ENCODE measurements at places on chromosomes 3 and 15.

DNA sequence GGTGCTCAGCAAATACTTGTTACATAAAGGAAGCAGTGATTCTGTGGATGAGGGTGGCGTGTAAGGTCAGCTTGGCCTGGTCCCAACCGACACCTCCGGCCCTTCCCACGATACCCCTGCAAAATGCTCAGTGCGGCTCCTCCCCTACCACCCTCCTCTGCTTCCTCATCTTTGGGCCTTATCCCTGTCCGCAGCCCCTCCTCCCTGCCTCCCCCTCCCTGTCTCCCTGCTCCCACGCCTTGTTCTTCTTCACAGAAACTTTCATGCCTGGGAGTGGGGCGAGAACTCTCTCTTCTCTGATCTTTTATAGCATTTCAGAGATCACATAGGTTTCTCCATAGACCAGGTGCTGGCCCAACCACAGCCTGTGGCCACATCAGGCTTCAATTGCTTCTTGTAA is 75.0 kb upstream of the ATP2B2 start:
- DNase-seq, result no peak

DNA sequence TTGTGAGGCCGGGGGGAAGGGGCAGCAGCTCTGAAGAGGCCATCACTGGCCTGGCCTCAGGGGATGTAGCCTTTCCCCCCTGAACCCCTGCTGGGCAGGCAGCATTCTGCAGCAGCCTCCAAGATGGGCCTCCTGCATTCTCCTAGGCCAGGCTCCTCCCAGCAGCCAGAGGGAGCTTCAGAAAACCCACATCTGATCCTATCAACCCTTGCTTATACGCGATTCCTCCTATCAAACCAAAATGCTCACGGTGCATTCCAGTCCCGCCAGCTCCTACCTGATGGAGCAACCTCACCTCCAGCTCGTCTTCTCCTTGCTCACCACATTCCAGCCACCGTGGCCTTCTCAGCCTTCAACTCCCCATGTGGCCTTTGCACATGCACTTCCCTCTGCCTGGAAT is 85.7 kb downstream of the MEGF11 start:
- DNase-seq, result no peak

GRCh38 chr3:23696842-23697241 is 108.9 kb upstream of the UBE2E1 start:
- no peak for DNase-seq

DNA sequence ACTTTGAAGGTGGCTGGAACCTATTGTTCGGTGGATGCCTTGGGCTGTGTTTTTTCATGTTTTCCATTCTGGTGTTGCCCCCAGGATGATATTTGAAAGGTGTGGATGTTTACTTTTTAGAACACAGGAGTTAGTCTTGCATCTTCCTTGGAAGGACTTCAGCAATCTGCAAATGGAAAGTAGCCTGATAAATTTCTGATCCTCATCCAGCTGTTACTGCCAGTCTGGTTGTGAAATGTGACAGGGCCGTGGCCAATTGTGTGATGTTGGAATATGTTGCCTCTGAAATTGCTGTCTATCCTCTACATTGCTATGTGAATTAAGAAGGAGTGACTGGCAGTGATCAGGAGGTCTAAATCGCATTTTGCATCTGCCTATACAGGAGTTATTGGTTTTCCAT is 382.5 kb upstream of the C2CD4B start:
- no peak for DNase-seq

- DNase-seq, result no peak
Observed at GRCh38 chr3:110198717-110199587, 861.6 kb upstream of the DPPA4 start.

- DNase-seq, result no peak
Observed at GRCh38 chr3:134311265-134311664, 60.6 kb upstream of the RYK start.

GRCh38 chr3:123781138-123781537 is 103.0 kb downstream of the MYLK start:
- no peak for DNase-seq

DNA sequence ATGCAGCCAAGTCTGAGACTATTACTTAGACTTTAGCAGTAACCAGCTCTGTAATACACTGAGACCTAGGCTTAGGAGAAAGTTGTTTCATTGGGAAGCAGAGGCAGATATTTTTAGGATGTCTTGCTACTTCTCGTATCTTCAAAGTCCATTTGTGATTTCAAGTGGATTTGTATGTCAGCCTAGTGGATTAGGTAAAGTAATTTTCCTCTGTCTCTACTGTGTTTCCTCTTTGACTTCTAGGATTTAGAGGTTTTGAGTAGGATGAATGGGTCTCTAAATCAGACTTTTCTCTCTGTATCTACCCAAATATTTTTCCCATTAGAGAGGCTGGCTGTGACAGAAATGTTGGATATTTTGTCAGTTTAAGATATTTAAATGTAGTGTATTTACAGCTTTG is 46.8 kb downstream of the OXSR1 start:
- no peak for DNase-seq

GRCh38 chr3:57983734-57984518 is 24.3 kb upstream of the FLNB start:
- no peak for DNase-seq

- DNase-seq, result no peak
Observed at GRCh38 chr3:49930168-49930690, 618 bp upstream of the MON1A start.

- DNase-seq, result no peak
Observed at GRCh38 chr15:59191855-59192237, 14.8 kb upstream of the LDHAL6B start.

DNA sequence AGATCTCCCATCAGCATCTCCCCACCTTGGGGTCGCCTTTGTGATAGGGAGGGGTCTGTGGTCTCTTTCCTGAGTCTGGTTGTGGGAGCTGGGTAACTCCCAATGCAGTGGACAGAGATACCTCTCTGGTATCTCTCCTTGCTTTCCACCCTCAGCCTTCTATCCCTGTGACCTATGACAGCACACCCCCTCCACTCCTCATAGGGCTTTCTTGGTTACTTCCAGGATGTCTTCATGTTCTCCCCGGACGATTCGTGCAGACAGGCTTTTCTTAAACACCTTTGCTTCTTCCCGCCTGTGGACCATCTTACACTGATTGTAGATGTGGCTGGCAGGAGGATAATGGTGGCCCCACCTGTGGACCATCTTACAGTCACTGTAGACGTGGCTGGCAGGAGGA is 14.2 kb upstream of the NRROS start:
- no peak for DNase-seq

DNA sequence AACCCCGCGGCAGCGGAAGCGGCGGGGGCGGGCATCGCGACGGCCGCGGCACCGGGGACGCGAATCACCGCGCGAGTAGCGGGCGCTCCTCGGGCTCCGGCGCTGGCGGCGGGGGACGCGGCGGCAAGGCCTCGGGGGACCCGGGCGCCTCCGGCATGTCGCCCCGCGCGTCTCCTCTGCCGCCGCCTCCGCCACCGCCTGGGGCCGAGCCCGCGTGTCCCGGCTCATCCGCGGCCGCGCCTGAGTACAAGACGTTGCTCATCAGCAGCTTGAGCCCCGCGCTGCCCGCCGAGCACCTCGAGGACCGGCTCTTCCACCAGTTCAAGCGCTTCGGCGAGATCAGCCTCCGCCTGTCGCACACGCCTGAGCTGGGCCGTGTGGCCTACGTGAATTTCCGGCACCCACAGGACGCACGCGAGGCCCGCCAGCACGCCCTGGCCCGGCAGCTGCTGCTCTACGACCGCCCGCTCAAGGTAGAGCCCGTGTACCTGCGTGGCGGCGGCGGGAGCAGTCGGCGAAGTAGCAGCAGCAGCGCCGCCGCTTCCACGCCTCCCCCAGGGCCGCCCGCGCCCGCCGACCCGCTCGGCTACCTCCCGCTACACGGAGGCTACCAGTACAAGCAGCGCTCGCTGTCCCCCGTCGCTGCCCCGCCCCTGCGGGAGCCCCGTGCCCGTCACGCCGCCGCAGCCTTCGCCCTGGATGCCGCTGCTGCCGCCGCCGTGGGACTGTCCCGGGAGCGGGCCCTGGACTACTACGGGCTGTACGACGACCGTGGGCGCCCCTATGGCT is 675 bp downstream of the RBM15B start:
- no peak for DNase-seq

- DNase-seq, result no peak
Observed at GRCh38 chr3:195866686-195867511, 41.5 kb downstream of the TNK2 start.

DNA sequence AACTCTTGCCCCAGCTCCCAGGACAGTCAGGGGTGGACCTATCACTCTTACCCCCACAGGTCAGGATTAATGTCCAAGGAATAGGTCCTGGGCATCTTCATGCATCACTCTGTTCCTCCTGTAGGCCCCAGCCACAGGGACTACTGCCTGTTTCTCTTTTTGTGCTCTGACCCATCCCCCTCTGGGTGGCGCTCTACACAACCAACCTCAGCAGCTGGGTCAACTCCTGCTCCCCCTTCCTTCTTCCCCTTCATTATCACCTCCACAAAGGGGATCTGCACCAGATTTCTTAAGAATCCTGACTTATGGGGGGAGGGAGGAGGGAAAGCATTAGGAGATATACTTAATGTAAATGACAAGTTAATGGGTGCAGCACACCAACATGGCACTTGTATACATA is 12.2 kb upstream of the TRANK1 start:
- DNase-seq, result no peak

- no peak for DNase-seq
Observed at GRCh38 chr15:68593828-68594532, 15.2 kb downstream of the CORO2B start.

DNA sequence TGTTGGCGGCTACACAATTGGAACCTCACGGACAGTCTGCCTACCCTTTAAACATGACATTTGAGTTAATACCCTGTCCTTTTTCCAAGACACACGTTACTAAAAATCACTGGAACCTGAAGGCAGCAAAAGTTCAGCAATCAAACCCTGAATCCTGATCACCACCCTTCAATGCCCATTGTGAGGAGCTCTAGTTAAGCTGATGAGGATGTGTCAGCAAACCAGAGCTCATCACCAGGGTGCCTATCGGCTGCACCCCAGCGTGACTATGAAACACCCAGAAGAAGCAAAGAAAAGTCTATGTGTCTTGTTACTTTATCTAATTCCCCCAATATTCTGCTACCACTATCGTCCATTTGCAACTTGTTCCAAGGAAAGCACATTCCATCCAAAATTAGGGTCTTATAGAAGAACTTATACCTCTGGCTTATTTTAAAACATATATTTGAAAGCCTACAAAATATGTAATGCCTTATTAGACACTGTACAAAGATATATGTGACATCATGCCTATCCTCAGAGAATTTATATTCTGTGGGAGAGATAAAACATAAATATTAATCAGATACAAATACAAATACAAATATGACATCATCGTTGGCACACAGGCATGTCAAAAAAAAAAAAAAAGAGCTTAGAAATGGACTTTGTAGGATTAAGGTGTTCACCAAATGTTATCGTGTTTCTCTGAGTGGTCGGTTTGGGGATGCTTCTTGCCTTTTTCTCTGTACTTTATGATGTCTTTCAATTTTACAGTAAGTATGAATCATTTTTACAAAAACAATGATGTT is 219.7 kb upstream of the SETMAR start:
- DNase-seq, result no peak

GRCh38 chr3:117165601-117166051 is 456.0 kb downstream of the TUSC7 start:
- DNase-seq, result no peak

DNA sequence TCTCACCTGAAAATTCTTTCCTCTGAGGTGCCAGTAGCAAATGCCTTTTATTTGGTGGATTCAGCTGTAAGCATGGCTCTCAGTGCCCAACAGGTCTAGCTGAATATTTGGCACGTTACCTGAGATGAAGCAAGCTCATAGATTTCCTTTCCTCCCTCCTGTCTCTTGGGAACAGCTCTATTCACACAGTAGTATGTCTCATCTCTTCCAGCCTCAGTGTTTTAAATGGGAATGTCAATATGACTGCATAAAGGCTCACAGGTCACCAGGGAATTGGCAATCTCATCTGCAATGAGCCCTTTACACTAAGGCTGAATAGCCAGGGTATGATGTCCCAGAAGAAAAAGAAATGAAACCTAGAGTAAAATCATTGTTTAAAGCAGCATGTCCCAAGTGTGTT is 733.5 kb downstream of the NTRK3 start:
- no peak for DNase-seq

- DNase-seq, result no peak
Observed at GRCh38 chr15:60726576-60726975, 247.6 kb upstream of the ICE2 start.

DNA sequence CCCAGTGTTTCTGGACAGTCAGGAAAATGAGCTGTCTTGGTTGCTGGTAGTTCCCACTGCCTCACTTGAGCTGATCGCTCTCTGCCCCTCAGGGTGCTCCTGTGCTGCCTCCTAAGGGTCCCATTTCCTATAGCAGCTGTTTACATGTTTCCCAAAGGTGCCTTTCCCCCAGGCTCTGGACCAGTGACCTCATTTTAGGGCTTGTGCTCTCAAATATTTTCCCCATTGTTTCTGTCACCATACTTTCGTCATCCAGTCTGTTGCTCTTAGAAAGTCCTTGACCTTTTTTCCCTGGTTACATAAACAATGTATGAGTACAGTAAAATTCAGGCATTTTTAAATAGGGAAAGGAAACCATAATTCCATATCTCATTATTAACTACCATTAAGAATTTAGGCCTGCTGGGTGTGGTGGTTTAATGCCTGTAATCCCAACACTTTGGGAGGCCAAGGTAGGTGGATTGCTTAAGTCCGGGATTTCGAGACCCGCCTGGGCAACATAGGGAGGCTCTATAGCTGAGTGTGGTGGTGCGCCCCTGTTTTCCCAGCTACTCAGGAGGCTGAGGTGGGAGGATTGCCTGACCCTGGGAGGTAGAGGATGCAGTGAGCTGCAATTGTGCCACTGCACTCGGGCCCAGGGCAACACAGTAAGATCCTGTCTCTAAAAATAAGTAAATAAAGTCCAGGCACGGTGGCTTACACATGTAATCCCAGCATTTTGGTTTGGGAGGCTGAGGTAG is 11.7 kb downstream of the RAD54L2 start:
- no peak for DNase-seq

DNA sequence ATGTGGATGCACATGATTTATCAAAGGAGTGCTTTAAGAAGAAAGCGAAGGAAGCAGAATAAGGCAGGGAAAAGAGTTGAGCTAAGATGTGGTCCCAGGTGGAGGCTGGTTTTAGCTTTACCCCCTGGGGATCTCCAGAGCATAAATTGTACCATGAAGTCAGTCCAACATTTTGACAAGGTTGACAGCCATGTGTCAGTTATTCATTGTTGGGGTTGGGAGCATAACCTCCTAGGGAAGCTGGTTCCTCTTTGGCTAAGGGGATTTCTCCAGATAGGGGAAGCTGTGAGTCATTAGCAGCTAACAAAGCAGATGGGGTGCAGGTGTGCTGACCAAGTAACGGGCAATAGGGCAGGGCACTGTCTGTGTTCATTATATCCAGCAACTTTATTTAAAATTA is 123.7 kb upstream of the IGSF10 start:
- no peak for DNase-seq

Data from smooth muscle cell of the brain vasculature (primary cell).